ENCODE measurements at places on chromosomes 16 and 17.

- no peak for DNase-seq
Observed at GRCh38 chr16:85384833-85385462, 228.2 kb upstream of the GSE1 start.

DNA sequence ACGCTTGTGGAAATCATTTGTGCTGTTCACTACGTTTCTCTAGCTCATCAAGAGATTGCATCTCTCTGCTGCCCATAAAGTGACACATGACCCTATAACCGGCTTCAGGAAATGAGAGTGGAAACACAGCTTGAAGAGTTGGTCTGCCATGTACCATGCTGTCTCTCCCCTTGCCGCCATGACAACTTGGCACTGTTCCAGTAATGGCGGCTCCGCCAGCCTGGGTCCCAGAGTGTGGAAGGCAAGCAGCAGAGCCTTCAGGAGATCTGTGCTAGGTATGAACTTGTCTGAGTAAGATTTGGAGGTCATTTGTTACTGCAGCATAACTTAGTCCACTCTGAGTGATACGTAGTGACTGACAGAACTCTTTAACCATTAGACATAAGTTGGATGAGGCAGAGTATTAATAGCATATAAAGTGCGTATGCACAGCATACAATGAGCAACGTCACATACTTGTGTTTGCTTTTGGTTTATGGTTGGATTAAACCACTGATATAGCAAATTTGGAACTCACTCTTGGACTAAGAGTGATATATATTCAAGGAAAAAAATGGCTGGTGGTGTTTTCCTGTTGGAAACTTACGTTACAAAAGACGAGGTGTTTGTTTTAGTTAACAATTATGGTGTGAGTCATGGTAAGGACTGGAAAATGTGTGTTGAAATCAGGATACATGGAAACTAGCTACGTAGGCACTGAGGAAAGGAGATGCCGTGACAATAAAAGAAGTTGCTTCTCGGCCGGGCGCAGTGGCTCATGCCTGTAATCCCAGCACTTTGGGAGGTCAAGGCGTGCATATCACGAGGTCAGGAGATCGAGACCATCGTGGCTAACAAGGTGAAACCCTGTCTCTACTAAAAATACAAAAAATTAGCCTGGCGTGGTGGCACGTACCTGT, 24.4 kb upstream of the PMP22 start:
- DNase-seq = no peak

DNA sequence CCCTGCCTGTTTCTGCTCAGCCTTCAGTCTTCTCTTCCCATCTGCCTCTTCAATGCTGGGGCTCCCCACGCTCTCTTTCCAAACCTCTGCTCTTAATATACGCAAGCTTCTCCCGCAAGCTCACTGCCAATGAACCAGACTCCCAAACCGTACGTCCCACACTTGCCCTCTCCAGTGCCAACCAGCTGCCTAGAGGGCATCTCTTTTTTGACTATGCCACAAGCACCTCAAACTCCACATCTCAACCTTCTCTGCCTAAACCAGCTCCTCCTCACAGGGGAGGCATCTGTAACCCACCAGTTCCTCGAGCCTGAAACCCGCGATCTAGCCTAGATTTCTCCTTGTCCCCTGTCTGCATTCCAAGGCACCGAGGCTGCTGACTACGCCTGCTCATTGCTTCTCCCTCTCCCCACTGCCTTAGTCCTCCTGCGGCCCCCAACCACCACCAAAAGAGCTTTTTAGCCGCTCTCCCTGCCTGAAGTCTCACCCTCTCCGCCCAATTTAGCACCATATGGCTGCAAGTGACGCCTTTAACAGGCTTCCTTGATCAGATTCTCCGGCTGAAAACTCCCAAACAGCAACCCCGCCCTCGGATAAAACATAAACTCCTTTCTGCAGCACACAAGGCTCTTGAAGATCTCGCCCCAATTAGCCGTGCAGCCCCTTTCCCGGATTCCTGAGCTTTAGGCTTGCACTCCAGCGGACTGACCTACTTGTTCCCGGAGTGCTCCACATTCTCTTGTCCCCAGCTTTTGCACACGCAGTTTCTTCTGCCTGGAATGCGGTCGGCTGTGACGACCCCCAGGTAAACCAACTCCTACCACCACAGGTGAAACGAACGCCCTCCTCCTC, 1.5 kb downstream of the GGA2 start:
- DNase-seq = no peak

GRCh38 chr17:53823341-53824050, 769 bp downstream of the KIF2B start:
- peak; percentile 2 for DNase-seq

DNA sequence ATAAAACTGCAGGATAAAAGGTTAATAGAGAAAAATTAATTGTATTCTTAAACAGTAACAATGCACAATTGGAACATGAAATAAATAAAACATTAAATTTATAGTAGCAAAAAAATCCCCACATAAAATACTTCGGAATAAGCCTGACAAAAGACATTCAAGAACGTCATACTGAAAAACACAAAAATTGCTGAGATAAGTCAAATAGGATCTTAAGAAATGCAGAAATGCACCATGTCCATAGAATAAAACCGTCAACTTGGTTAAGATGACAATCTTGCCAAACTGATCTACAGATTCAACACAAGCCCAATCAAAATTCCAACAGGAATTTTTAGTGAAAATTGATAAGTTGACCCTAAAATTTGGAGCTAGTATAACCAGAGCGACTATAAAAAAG, 76.6 kb downstream of the TBC1D16 start:
- no peak for DNase-seq

- DNase-seq = no peak
Observed at GRCh38 chr17:73943416-73944110, 259.9 kb upstream of the RPL38 start.

DNA sequence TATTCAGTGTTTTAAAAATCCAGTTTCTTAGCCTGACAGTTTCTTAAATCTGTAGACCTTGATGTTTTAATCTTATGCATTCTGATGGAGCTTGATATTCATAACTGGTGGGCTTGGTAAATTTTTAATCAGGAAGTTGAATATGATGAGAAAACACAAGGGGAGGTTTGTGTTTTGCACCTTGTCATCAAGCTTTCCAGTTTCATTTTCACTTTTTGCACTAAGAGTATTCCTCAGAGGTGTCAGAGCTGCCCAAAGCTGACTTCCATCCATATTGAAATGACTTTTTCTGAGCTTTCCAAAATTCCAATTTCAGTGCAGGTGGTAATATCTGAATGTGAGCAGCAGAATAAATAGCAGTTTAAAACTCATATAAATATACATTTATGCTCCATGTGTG, 555.0 kb upstream of the RBFOX1 start:
- DNase-seq = no peak

- DNase-seq = no peak
Observed at GRCh38 chr17:34363183-34363661, at the start of gene CCL1. TSS of gene CCL1 (minus strand) at chr17:34363233. CDS start at chr17:34363161, 72 bp downstream.

GRCh38 chr17:37256627-37257026, 119.2 kb upstream of the C17orf78 start:
- no peak for DNase-seq

DNA sequence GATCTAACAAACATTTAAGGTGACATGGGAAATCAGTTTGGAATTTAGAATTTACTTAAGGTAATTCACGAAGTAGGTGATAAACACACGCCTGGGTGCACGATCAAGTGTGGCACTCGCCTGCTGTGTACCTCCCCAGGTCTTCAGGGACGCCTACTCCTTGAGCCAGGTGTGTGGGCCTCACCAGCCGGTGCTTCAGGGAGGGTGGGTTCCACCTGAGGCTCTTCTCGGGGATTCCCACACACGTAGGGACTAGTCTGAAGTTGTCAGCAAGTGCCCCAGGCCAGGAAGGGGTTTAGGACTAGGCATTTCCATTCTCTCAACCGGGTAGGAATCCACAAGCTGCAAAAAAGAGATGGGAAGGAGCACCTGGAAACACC, 9.8 kb upstream of the NAT9 start:
- DNase-seq = no peak

GRCh38 chr16:4316864-4317531, 1.1 kb downstream of the GLIS2 start:
- no peak for DNase-seq

DNA sequence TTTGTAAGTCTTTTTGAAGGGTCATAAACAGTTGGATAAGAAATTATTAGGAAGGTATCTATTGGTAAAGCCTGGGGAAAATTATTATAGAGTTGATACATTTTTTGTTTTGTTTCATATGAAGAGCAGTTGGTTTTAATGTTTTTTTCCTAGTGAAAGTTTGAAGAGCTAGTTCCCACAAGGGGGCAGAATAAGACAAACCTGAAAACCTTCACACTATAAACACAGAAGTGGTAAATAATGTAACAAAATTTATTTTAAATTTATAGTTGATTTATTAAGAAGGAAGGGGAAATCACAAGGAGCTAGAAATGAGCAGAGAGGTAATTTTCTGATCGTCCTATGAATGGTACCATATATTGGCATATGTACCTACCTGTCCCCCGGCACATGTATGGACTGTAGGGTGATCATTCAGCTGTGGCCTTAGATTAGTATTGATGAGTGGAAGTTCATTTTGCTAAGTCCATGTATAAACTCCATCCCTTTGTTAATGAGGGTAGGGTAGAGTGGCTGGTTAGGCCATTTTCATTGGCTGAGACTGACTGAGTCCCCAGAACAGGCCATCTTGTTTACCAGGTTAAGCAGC, 116.3 kb downstream of the TANC2 start:
- DNase-seq = peak; percentile 10

- no peak for DNase-seq
Observed at GRCh38 chr17:64984851-64985521, 65.7 kb upstream of the LRRC37A3 start.

- peak; percentile 19 for DNase-seq
Observed at GRCh38 chr17:43467981-43468581, 15.7 kb upstream of the DHX8 start.

- no peak for DNase-seq
Observed at GRCh38 chr16:67040166-67040565, 11.2 kb downstream of the CBFB start.

DNA sequence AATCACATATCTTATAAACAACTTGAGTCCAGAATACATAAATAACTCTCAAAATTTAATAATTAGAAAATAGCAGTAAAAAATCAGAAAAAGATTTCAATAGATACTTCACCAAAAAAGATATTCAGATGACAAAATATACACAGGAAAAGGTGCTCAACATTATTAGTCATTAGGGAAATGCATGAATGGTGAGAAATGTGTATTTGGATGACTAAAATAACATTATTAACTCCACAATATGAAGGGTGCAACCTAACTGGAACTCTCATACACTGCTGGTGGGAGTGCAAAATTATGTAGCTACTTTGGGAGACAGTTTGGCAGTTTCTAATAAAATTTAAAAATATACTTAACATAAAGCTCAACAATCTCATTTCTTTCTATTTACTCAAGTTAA, 262.3 kb upstream of the AXIN2 start:
- DNase-seq = no peak

- DNase-seq = no peak
Observed at GRCh38 chr17:77476006-77476405, 335.2 kb downstream of the SEC14L1 start.

- DNase-seq = peak; percentile 54
Observed at GRCh38 chr16:9091867-9092281, 430 bp downstream of the HAPSTR1 start.

DNA sequence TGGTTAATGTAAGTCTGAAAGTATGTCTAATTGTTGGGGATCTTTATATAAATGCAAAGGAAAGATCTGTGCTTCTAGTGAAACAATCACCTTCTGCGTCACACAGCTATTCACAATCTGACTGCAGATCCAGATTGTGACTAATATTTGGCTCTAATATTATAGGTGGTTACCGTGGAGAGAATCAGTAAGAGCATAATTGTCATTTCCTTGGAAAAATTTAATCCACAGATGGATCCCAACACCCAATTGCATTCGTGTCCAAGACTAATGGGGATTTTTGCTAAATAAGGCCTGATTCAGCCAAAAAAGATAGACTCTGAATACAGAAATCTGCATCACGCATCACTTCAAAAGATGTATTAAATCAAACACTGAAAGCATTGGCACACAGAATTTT, 2.7 kb upstream of the KCNJ2 start:
- DNase-seq = no peak

DNA sequence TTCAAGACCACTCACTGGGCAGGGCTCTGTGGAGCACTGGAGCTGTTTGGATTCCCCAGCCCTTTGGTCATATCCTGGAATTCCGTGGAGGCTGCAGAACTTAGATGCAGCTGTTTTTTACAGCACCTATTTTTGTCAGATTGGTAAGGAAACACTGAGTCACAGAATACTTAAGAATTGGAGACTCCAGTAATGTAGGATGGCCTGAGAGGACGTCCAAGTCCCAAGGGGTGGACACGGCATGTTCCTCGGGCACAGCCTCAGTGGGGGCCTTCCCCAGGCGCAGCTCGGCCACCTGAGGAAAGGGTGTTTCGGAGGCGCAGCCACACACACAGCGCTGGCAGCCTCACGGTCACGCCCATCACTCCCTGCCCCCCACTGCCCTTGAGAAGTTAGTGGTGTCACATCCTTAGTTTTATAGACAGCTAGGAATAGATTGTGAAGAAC, 14.8 kb downstream of the PLD6 start:
- no peak for DNase-seq

DNA sequence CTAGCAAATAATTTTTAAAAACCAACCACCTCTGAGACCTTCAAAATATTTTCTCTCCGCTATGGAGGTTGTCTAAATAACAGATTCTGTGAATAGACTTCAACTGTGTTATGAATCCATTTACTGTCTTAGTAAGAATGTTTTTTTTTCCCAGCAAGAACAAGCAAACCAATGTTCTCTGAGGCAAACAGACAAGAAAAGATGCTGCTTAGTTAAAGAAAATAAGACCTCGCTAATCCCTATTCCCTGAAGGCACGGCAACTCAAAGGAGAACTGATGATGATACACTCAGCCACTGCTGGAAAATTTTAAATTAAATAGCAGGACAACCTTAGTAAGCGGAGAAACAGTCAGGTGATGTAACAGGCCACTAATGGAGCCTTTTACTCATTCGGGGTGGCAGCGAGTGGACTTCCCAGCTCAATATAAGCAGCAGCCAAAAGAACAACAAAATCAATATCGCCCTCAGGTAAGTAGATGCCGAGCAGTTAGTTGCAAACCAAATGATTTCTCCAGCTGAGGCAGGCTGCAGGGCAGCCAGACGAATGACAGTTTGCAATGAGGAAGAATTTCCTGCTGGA, 81.8 kb downstream of the CPPED1 start:
- DNase-seq = peak; percentile 9

GRCh38 chr16:75847172-75847571, 120.9 kb upstream of the CPHXL start:
- no peak for DNase-seq

GRCh38 chr17:12053552-12053951, 32.9 kb downstream of the MAP2K4 start:
- DNase-seq = no peak

DNA sequence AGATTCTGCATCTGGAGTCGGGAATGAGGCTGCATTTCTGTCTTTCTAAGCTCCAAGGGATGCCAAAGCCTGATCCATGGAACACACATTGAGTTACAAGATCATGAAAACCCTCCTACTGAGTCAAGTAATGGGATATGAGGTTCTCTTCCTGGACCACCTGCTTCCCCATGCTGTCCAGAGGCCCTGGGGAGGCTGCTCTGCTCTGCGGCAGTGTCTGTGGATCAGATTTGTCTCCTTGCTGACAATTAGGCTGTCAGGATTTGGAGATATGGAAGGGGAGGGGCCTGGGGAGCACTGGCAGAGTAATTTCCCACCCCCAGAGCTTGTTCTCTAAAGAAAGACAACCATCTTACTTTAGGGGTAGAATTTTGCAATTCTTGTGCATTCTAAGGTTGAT, 33.0 kb downstream of the C16orf95 start:
- no peak for DNase-seq
